Non-pigmented ciliary epithelial cell (primary cell): ENCODE measurements at places on chromosomes 6 and 20.

GRCh38 chr6:158938811-158939254, 61.2 kb downstream of the RSPH3 start:
- DNase-seq, result no peak

- DNase-seq, result no peak
Measured at GRCh38 chr6:11766043-11766442, 12.6 kb downstream of the ADTRP start.

- DNase-seq, result no peak
Measured at GRCh38 chr6:166253778-166254204, 54.4 kb downstream of the PRR18 start.

DNA sequence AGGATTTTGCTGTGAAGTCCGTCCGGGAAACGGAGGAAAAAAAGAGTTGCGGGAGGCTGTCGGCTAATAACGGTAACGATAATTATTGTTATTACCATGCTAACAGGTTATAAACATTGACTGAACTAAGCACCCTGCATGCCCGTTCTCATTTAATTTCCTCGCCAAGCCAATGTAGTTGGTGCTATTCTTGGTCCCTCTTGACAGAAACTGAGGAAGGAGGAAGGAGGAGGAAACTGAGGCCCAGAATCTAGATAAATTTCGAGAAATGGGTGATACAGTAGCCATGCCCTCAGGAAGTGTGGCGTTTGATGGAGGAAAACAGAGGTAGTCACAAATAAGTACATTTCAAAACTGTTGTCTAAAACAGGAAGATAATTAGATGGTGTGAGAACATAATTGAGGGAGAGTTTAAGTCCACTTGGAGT, 474 bp downstream of the TPX2 start:
- DNase-seq, result no peak

DNA sequence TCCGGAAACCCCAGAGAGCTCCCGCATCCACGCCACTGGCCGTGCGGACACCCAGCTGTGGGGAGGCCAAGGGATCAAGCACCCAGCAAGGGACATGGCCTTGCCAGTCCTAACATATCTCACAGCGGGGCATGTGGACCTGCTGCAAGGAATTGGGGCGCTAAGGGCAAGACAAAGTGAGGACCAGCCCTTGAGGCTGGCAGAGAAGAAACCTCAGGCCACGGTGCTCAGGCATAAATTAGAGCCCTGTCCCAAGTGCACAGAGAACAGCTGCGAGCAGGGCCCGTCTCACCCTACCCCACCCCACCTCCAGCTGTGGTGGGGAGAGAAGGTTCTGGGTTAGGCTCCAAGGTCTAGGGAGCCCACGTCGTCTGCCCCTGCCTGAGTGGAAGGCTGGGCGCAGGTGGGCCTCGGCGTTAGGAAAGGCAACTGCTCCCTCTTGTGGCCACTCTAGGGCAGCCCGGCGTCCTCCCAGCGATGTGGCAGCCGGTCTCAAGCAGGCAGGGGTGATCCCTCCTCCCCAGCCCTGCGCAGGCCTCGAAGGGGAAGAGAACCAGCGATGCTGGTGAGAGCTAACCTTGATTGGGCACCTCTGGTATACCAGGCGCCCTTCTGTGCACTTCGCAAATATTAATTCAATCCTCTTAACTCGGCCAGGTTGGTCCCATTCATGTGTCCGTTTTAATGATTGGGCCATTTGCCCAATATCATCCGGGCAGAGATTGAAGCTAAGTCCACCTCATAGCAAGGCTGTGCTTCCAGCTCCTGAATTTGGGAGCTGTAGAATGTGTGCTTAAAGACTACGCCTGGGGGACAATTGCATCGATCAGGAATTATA, 235.8 kb downstream of the NFATC2 start:
- no peak for DNase-seq

DNA sequence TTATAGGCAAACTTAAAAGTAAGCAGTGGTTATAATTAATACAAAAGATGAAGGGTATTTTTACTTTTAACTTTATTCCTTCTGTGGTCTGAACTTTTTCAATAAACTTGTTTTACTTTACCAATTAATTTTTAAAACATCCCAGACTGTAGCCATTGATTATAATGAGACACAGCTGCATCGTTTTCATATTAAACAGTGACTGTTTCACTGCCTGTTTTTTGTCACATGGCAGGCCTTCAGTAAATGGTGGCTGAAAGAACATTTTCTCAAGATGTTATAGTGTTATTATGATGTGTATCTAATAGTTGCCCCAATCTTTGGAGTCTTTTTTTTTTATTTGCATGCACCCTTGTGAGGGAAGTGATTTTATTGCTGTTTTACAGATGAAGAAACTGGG, 95.1 kb downstream of the PLCB4 start:
- no peak for DNase-seq

DNA sequence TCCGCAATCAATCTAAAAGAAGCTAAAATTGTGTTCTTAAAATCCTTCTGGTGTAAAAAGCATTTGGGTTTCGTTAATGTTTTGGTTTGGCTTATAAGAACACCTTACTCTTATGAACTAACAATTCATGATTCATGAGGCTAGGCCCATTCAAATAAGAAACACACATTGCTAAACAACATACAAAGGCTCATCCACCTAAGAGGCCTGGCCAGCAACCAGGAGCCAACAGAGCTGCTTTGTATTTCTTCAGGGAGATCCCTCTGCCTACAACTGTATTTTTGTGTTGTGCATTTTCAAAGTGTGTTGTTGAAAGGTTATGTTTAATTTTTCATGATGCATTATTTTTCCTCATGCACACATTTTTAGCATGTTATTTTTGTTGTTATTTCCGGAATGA, 98.6 kb downstream of the PTPRK start:
- no peak for DNase-seq

DNA sequence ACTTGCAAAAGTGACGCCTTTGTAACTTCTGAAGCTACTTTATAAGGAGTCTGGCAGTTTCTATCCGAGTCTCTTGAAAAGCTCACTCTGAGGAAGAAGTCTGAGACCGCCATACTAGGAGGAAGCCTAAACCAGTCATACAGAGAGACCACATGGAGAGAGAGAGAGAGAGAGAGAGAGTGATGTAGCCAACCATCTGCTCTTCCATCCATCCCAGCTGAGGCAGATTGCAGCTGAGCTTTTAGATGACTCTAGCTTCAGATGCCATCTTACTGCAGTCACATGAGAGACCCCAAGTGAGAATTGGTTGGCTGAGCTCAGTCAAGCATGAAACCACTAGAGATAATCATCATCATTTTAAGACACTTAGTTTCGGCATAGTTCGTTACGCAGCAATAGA, 15.0 kb upstream of the DTNBP1 start:
- DNase-seq, result no peak

- no peak for DNase-seq
Measured at GRCh38 chr20:51172558-51173428, 149.9 kb upstream of the KCNG1 start.

- no peak for DNase-seq
Measured at GRCh38 chr6:47655719-47656595, 42.4 kb upstream of the ADGRF4 start.

- DNase-seq, result no peak
Measured at GRCh38 chr6:129320892-129321291, 389.1 kb downstream of the ARHGAP18 start.

GRCh38 chr6:46972531-46972930, 50.8 kb upstream of the ADGRF5 start:
- DNase-seq, result no peak

DNA sequence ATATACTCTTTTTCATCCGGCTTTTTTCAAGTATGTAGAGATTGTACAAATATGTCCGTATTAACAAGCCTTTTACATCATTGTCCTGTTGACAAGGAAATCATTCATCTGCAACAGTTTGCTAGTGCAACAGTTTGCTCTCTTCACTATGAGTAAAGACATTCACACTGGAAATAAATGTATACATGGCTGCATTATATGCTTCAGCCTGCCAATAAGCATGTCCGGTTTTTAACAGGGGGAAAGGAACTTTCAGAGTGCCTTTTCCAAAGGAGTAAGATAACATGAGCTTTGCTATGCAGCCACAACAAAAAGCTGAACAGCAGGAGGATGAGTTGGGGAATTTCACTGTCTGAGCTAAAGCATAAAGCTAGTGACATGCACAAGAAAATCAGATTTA, 99.4 kb upstream of the ADTRP start:
- no peak for DNase-seq

DNA sequence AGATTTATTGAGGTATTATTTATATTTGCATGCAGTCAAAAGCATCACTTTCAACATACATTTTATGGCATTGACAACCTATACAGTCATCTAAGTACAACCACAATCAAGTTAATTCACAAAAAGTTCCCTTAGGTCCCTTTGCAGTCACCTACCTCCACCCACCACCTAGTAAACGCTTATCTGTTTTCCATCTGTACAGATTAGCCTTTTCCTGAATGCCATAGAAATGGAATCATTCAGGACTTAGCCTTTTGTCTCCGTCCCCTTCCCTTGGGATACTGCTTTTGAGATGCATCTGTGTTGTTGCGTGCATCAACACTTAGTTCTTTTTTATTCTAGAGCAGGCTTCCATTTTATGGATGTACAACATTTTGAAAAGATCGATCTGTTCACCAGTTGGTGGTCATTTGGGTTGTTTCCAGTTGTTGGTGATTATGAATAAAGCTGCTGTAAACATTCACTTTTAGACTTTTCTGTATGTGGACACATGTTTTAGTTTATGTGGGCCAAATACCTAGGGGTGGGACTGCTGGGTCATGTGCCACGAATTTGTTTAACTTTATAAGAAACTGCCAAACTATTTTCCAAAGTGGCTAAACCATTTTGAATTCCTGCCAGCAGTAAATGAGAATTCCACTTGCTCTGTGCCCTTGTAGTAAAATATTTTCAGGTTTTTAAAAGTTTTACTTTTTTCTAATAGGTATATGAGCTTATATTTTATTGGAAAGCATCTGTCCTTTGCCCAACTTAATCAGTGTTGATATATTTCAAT, 17.6 kb upstream of the IFNGR1 start:
- DNase-seq, result no peak

DNA sequence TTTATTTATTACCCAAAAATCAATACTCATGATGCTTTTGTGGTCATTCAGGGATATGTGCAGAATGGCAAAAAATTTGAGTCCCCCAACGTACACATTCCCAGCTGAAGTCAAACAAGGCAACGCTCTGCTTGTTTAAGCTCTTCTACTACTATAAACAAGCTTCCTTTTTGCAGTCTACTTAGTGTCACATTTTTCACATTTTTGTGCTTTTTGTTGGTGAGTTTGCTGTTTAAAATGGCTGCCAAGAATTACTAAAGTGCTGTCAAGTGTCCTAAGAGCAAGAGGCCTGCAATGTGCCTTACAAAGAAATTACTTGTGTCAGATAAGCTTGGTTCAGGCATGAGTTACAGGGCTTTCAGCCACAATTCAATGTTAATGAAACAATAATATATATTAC, 2.1 kb downstream of the WFDC8 start:
- no peak for DNase-seq

DNA sequence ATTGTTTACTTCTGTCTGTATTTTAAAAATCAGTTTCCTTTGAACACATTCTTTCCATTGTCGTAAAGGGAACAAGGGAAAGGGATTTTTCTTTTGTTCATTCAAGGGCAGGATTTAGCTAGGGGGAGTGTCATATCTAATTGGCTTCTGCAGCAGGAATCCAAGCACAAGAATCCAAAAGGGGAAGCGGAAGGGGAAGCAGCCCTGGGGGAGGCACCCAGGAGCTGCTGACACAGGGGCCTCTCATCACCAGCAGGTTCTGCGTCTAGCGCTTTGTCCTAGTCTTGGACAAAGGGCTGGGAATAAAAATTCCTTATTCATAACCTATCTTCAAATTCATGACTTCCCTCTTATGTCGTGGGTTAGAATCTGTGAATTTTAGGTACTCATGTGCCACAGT, 13.7 kb downstream of the RIPK1 start:
- DNase-seq, result no peak

DNA sequence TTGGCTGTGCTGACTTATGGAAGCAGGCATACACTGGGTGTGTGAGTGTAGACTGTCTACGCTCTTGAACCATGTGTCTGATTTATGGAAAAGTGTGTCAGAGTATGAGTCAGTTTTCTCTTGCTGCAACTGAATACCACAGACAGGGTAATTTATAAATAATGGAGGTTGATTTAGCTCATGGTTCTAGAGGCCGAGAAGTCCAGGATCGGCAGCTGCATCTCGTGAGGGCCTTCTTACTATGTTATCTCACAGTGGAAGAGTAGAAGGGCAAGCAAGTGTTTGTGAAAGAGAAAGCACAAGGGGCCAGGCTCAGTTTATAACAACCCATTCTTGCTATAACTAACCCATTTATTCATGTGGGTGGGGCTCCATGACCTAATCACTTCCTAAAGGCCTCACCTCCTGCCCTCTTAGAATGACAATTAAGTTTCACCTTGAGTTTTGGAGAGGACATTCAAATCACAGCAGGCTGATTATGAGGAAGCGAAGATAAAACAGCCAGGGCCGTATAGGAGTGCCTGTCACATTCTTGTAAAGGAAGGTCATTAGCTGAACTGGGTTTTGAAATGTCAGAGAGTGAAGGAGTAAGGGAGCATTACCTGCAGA, 6.7 kb downstream of the GPR31 start:
- no peak for DNase-seq

DNA sequence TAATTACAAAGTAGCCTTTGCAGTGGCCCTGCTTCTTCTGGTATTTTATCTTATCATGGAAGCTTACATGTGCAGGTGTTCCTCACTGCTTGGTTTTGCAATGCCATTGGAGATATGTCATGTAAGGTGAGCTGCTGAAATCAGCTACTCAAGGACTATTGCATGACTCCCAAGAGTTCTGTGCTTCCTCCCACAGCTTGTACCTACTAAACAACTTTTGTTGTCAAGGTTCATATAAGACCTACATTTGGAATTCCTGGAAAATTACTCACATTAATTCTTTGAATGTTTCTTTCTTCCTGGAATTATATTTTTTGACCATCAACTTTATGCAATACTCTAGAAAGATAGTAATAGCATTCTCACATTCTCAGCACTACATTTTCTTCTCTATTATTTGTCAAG, 427.5 kb upstream of the HSF2 start:
- DNase-seq, result no peak

DNA sequence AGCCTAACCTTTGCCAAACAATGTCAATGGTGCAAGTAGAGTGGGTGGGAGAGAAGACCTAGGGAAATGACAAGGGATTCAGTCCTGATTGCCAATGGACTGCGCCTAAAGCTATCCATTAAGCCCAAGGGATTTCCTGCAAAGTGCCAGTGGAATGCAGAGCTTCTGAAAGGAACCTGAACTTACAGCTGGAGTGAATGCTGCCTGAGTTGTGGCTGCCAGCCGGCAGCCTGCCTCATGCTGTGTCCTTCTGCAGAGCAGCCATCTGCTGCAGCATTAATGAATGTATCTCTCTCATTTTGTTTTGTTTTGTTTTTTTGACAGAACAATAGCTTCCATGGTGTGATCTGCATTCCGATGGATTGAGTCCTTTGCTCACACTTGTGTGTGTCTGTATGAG, 44.7 kb downstream of the SLC35F1 start:
- DNase-seq, result no peak
